Brain pericyte (primary cell): ENCODE measurements at places on chromosomes 2 and 18.

DNA sequence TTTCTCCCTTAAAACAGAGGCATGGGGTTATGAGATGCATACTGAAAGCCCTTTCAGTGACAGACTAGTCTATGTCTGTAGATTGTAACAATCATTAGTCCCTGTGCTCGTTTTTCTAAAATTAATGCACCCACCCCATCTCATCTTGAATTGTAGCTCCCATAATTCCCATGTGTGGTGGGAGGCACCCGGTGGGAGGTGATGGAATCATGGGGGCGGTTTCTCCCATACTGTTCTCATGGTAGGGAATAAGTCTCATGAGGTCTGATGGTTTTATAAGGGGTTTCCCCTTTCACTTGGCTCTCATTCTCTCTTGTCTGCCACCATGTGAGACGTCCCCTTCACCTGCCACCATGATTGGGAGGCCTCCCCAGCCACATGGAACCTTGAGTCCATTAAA is 100.9 kb downstream of the AP1S3 start:
- DNase-seq = no peak

- no peak for DNase-seq
Measured at GRCh38 chr2:237060534-237061312, 25.0 kb upstream of the COPS8 start.

GRCh38 chr2:72182547-72182946 is 34.9 kb upstream of the CYP26B1 start:
- no peak for DNase-seq

GRCh38 chr18:58638441-58638840 is 9.6 kb upstream of the ALPK2 start:
- no peak for DNase-seq

DNA sequence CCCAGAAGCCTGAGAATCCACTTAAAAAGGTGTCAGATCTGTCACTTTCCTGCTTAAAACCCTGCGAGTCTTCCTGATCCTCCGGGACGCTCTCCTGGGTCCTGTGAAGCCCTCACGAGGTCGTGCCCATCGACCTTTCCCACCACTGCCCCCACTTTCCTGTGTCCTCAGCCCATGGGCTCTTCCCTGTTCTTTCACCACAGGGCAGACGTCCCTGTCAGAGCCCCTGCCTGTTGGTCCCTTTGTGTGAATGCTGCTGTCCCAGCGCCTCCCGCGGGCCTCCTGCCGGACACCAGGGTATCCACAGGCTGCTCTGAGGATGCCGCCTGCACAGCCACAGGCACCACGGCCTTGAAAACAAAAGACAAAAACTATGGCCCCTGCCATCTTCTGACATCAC is 125.6 kb downstream of the TMEM18 start:
- DNase-seq = no peak

DNA sequence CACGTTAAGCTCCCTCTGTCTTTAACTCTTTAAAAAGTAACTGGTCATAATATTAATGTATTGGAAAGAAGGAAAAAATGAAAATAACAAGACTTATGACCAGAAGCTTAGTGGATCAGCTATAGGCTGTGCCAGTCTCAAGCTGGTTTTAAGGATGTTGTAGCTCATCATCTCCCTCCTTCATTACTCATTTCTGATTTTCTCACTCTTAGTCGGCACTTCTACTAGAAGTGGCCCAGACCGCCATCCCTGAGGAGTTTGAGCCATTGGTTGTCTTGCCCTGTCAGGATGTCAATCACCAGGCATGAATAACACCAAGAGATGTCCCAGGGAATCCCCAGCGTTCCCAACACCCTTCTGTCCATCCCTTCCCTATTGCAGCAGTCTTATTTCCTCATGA is 151.5 kb downstream of the ASXL3 start:
- DNase-seq = no peak

DNA sequence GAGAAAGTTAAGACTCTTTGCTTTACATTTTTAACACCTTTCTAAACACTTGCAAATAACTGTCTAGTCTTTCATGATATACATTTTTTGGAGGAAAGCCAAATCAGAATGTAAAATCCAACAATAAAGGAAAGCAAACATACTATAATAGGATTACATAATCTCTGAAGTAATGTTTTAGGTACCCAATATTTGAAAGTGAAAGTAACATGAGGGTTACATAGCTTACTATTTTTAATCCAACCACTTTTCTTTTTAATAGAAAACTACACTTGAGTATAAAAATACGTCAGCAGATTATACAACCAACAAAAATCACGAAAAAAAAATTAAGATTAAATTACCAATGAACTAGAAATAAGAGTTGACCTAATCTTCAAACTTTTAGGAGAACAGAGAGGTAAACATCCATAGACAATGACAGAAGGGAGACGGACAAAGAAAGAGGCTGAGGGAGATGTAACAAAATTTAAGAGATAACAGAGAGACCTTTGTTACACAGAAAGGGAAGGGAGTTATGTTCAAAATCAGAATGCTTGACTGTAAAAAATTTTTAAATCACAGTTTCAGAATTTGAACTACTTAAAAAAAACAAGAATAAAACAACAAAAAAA is 150.0 kb downstream of the IKZF2 start:
- DNase-seq = no peak

DNA sequence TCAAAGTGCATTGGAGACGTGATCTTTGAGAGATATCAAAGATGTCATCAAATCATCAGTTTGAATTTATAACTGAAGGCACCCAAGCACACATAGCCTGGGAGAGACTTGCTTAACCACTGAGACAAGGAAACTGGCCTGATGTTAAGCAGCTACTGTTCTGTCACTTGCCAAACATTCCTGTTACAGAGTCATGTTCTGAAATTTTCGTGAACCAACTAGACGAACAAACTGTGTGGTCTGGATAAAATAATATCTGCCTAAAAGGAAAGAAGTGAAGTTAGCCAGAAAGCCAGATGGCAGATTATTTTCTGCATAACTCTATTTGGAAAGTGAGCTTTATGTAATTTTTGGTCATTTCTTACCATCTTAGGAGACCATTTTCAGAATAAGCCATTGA is 51.4 kb downstream of the SPATS2L start:
- no peak for DNase-seq

DNA sequence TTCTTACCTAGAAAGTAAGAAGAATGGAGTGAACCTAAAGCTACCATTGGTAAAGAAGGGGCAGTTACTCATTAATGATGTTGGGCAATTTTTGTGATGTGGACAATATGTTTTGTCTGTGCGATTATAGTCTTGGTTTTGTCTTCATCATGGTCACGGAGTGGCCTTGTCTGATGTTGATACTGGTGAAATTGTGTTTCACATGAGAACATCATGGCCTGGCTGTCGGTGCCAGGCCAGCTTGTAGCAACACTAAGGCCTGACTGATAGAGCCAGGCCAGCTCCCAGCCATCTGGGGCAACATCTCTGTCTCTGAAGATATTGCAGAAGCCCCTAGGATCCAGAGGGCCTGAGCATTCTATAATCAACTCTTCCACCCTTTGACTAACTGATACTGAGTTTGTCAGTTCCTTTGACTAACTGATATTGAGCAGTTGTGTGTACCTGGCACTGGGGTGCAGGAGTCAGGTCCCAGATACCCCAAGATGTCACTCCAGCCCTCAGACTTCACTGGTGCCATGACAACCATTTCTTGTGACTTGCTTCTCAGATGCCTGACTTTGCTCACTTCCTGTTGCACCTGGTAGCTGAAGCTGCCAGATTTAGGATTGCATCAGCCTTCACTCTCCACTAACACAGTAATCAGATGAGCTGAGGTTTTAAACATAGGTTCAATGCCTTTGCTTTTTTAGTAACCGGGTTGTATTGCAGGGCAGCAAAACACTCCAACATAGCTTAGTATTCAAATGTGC is 62.5 kb downstream of the RPIA start:
- no peak for DNase-seq

DNA sequence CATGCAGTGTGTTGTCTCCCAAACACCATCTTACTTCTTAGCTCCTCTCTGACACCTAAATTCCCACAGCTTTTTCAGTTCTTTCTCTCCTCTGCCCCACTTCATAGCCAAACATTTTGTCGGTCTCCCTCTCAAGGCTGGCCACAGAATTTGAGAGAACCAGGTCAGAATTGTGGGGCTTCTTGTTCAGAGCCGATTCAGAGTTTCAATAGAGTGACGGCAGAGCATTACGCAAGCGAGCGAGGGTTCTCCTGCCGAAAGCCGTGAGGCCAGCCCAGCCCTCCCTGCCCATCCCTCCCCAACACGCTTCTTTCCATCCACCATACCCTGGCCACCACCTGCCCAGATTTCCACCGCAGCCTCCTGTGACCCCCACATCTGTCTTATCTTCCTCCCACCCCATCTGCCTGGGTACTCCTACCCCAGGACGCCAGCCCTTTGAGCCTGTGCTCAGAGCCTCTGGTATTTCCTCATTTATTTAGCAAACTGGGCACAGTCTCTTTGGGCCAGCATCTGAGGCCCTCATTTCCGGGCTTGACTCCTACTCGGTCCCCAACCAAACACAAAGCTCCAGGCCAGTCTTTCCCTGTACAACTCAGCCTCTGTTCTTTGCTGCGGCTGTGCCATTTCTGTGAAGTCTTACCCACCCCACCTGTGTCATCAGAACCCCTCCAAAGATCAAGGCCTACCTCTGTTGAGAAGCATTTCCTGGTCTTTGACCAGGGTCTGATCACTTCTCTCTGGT is 70.0 kb upstream of the MAP4K4 start:
- no peak for DNase-seq

DNA sequence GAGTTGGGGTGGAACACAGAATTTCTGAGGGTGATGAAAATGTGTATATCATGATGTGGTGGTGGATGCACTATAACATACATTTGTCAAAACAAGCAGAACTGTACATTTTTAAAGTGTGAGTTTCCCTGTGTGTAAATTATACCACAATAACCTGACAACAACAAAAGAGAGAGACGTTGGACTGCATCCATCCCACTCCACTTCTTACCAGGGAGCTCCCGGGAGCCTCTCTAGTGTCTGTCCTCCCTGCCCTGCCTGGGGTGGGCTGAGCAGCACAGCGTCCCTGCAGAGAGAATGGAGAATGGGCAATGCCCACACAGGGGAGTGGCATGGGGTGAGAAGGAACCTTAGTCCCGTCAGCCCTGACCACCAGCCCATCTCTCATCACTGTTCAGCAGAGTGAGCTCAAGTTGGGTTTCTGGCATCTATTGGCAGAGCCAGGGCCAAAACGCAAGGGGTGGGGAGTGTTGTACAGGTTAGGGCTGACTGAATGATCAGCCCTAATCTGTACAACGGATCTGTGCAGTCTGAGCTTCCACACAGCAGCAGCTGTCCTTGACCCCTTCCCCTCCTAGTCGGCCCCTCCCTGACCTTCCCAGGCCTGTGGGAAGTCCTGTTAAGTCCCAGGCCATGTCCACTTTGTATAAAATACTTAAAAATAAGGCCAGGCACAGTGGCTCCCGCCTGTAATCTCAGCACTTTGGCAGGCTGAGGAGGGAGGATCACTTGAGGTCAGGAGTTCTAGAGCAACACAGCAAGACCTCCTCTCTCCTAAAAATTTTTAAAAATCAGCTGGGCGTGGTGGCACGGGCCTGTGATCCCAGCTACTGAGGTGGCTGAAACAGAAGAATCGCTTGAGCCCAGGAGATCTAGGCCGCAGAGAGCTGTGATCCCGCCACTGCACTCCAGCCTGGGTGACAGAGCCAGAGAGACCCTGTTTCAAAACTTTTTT is 3.3 kb upstream of the PROC start:
- DNase-seq = no peak

GRCh38 chr2:224407241-224407701 is 5.4 kb upstream of the FAM124B start:
- no peak for DNase-seq

- no peak for DNase-seq
Measured at GRCh38 chr18:67932271-67932670, 415.8 kb upstream of the DSEL start.

DNA sequence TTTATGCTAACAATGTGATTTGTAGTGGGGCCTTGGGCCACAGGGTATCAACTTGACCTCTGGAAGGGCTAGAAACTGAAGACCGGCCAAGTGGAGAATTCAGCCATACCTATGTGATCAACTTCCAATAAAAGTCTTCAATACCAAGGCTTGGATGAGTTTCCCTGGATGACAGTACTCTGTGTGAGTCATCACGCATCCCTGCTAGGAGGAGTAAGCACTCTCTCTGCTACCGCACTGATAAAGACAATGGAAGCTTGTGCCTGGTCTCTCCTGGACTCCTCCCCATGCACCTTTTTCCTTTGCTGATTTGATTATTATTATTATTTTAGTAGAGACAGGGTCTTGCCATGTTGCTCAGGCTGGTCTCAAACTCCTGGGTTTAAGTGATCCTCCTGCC is 58.1 kb downstream of the SKA1 start:
- no peak for DNase-seq

GRCh38 chr18:25557011-25557410 is 205.0 kb upstream of the ZNF521 start:
- no peak for DNase-seq

GRCh38 chr2:83860320-83860719 is 598.8 kb downstream of the SUCLG1 start:
- no peak for DNase-seq

DNA sequence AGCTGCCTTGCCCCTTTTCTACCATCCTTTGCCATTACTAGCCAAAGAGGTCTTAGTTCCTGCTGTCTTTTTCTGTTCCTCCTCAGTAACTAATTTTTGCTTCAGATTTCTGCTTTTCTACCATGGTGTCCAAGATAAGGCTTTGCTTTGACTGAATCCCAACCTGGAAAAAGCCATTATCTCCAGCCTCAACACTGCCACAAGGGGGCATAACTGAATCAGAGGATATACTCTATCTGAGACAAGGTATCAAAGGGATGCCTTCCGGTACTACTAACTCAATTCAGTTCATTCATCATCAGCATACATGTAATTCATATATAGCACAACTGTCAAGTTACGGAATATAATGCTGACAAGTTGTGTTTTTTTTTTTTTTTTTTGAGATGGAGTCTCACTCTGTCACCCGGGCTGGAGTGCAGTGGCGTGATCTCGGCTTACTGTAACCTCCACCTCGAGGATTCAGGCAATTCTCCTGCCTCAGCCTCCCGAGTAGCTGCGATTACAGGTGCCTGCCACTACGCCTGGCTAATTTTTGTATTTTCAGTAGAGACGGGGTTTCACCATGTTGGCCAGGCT is 11.4 kb downstream of the OSGEPL1 start:
- no peak for DNase-seq

GRCh38 chr2:190136259-190136658 is 73.7 kb upstream of the MSTN start:
- DNase-seq = no peak

DNA sequence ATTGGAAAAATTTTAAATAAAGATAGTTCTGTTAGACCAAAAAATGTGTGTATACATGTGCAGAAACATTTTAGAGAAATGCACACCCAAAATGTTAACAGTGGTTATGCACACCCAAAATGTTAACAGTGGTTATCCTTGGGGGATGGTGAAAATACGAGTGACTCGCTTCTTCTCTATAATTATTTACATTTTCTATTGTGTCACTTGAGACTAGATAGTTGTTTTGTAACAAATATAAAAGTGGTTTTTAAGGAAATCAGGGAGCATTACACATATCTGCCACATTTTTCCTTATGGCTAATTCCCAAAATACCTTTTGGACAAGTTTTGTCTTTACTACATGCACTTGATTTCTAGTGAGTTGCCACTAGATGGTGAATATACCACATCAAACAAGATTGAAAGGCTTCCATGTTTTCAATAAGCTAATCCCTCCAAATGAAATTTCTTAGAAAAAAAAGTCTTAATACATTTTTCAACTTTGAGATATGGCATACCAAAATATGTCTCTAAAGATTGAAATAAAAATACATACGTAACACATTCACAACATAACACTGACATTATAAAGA is 9.0 kb upstream of the HIBCH start:
- no peak for DNase-seq
